ENCODE measurements at places on chromosomes 6 and 20.

DNA sequence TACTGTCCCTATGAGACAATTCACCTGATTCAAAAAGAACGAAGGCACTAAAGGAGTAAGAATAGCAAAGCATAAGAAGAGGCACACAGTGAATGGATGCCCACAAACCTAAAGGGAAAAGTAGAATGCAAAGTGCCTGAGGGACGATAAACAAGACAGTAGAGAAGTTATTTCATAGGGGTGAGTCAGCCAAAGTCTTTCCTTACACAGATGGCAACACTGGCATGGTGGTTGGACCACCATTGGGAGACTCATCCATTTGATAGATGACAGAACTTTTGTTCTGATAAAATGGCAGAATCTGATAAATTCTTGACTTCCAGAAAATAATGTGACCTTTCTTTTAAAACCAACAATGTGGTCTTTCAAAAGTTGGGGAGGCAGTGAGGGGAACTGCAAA is 148.1 kb upstream of the HDAC2 start:
- no peak for DNase-seq

GRCh38 chr6:162211022-162211421 is 516.5 kb downstream of the PRKN start:
- DNase-seq = no peak

- no peak for DNase-seq
Observed at GRCh38 chr20:12875510-12875909, 133.3 kb upstream of the SPTLC3 start.

DNA sequence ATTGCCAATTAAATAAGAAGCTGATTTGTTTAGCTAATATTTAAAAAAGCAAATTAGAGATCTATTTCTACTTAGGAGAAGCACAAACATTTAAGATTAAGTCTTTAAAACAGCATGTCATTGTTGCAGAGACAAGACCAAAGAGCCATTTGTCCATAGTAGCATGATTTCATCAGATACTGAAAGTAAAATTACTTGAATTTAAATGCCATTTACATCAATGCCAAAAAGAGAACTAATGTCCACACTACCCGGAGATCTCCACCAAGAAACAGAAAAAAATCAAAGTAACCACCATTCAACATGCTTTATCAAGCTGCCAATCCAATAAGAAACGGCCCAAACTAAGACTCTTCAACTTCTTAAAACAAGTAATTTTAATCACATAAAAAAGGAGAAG is 15.7 kb downstream of the AURKA start:
- DNase-seq = no peak

GRCh38 chr20:50632236-50632635 is 59.1 kb downstream of the RIPOR3 start:
- DNase-seq = no peak
